Colonic mucosa (tissue), 4 donors: ENCODE measurements at places on chromosomes 3 and 15. TPM values are rescaled to one million over a fixed set of nuclear protein-coding genes. Genes with fewer than 3 reads are reported as not detected.

Gene GRAMD1C
- 4.1 TPM for total RNA-seq

Gene UBAP1L
- 1.2 TPM for total RNA-seq

GRCh38 chr3:80753021-80753420 is 985.2 kb upstream of the ROBO1 start:
- DNase-seq, result no peak

DNA sequence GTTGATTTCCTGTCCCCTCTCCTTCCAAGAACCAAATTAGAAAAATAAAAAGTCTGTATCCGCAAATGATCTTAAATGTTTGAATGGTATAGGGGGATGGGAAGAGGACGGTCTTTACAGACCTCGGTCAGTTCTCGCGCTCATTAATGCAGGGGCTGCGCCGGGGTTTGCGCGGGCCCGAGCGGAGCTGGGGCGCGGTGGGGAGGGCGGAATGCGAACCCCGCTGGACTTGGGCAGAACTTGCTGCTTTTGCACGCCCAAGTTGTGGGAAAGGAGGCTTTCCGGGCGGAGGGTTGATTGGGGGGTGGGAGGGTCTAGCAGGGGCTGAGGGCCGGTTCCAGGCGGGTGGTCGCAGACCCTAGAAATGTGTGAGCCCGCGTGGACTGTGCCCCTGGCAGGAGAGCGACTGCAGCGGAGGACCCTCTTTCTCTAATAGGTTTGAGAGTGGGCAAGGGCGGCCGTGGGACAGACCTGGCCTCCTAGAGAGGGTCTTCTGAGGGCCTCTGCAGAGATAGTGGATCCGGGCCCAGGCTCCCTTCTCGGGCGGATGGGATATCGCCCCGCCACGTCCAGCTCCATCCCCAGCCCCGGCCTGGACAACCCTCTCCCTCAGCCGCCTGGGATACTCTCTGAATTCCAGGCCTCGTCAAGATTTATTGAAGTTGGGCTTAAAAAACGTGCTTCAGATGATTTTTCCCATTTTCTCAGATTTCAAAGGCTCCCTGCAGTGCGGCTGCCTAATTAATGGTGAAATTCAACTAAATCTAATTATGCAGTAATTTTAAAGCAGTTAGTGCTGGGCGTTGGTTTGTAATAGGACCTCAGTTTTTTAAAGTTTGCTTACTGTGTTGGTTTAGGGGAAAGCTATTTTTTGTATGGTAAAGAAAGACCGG is 11.3 kb downstream of the NR2F2 start:
- DNase-seq, result peak; percentile 20

- DNase-seq, result no peak
These were observed 190.7 kb upstream of the CNTN6 start for GRCh38 chr3:901953-902778.

Gene VGLL3
- total RNA-seq, result 8.0 TPM

Gene PLCL2
- total RNA-seq, result 12.3 TPM

- no peak for DNase-seq
These were observed 37.0 kb downstream of the CHDH start for GRCh38 chr3:53809267-53809666.

- DNase-seq, result no peak
These were observed 452 bp downstream of the BBX start for GRCh38 chr3:107523289-107523538.

Gene FOXL2
- not detected for total RNA-seq

DNA sequence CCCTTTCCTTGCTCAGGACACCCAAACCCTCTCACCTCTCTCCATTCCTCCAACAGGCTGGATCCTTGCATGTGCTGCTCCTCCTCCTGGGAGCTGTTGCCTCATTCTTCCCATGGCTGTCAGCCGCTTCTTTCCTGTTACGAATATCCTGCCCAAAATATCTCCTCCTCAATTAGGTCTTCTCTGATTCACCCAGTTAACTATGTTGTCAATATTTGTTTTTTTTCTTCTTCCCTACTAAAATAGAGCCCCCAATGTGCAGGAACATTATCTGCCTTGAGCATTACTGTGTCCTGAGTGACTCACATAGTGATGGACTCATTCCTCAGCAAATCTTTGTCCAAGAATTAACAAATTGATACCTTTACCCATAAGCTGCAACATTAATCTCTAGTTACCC is 357.2 kb downstream of the CLSTN2 start:
- no peak for DNase-seq

DNA sequence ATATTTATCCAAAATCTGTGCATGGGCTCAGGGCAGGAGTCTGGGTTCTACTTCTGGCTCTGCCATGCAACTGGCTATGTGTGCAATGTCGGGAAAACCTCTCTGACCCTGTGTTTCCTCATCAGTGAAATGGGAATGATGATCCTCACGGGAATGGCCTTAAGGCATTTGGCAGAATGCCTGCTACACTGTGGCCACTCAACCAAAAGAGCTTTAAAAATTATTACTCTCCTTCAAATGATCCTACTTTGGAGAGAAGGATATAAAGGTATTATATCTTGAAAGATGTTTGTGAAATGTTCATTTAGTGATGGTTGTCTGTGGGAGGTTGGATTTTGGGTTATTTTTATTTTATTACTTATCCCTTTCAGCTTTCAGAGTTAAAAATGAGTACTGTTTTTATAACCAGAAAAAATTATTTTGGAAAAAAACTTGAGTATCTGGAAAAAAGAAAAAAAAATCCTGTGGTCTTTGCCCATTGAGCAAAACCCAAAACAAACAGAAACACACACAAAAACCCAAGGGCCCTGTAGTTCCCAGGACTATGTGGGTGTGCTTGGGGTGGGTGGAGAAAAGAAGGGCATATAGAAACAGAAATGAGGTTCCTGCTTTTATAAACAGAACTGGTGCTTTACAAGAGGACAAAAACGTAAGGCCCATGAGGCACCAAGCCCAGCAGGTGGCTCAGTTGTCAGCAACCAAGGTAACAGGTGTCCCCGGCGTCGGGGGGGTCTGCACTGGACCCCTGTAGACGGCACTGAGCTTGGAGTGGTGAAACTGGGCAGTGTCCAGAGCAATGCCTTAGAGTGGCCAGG is 22.0 kb downstream of the RGMA start:
- DNase-seq, result no peak

- no peak for DNase-seq
These were observed 692.3 kb downstream of the ZPLD1 start for GRCh38 chr3:103127098-103127630.

DNA sequence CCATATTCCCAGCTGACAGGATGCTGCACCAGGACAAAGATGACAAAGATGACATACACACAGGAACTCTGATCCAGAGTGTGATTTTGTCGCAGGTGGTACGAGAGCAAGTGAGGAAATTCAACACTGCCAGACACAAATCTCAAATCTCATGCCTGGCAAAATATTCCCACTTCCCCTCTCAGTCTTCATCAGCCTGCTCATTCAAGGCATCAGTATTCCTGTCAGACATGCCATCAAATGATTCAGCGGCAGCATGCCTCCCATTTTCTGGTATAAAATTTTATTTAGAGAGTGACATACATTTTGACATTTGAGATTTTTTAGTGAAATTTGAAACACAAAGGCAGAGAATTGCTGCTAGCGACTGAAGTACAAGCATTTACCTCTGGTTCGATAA is 228.1 kb upstream of the LMCD1 start:
- DNase-seq, result no peak

Gene SLC12A1
- total RNA-seq, result not detected

DNA sequence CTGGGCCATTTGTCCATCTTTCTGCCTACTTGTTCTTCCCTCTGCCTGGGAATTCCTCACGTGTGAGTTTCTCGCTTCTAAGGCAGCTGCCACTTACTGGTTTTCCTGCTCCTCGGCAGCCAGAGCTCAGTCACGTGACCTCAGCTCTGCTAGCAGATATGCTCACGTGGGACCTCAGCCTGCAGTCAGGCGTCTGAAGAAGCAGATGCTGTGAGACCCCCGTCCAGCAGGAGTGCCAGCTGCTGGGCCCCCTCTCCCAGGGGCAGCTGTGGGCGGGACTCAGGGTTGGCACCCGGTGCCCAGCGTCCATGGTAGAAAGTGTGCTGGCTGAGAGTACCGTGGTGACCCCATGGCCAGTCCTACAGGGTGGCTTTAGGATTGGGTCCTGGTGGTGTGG is 161.3 kb upstream of the TLE3 start:
- peak; percentile 63 for DNase-seq

DNA sequence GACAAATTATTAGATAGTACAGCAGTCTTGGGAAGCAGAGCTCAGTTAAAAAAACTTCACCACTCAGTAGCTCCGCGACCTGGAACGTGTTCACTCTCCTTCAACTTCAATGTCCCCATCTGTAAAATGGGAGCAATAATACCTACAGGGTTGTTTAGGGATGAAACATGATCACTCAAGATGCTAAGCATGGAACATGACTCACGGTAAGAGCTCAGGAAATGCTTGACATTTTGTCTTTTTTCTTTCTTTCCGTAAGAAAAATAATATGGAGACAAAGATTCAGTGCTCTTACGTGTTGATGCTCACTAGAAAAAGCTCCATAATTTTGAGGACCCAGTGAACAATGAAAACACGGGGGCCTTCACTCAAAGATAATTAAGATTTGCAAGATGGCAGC is 606.7 kb upstream of the MDFIC2 start:
- no peak for DNase-seq

Gene JMJD7
- 7.8 TPM for total RNA-seq

- DNase-seq, result peak; percentile 12
These were observed 36.5 kb downstream of the ALS2CL start for GRCh38 chr3:46656778-46657556.

GRCh38 chr3:72445827-72446217 is 402.4 kb downstream of the SHQ1 start:
- DNase-seq, result no peak

DNA sequence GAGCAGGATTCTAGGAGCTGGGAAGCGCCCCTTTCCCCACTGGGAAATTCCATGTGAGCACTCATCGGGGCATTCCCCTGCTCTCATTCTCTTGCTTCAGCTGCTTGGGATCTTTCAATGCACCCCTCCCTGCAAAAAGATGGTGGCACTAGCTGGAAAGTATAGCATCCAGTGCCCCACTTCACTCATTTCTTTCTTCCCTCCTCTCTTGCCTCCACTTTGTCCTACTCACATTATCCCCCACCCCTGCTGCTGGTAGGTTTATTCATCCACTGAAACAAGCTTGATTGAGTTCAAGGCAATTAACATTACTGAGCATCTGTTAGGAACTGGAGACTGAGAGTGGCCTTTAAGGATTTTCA is 84.8 kb upstream of the LIMD1 start:
- no peak for DNase-seq

DNA sequence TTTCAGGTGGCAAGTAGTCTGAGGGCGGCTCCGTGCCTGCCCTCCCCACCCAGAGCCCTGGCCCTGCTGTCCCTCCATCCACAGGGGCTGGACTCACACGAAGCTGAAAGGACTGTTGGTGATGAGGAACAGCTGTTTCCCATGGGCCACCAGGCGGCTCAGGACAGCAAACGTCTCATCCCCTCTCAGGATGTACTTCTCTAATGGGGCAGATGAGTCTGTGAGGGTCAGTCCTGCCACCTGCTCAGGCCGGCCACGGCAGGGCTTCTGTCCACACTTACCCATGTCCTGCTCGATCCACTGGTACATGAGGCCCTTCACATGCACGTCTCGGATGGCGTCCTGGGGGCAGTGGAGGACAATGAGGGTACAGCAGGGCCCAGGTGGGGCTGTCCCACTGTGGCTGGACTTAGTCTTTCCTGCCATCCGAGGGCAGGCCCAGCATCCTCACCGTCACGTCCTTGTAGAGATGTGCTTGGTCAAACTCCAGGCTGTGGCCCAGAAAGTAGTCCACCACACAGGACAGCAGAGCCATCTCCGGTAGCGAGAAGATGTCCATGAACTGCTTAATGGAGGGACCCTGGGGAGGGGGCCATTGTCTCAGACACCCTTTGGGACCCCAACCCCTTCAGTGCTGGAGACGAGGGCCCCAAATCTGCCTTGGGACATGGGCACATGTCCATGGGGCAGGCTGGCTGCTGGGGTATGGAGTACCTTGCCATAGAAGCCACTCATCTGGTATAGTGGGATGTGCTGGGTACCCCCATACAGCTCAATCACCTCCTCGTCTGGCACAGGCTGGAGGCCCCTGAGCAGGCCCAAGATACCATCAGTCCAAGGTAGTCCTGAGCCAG is 5.7 kb downstream of the NT5DC2 start:
- no peak for DNase-seq

DNA sequence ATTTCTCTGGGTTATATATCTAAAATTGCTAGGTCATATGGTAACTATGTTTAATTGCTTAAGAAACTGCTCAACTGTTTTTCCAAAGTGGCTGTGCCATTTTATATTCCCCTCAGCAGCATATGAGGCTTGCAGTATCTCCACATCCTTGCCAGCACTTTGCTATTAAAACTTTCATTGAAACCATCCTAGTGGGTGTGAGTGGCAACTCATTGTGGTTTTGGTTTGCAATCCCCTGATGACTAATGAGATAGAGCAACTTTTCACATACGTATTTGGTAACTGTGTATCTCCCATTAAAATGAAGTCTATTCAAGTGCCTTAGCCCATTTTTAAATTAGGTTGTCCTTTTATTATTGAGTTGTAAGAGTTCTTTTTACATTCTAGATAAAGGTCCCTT is 17.3 kb downstream of the KPNA1 start:
- DNase-seq, result no peak

Gene IL17RD
- 2.0 TPM for total RNA-seq

Gene COPB2
- 162 TPM for total RNA-seq

Gene IREB2
- total RNA-seq, result 52.4 TPM

- no peak for DNase-seq
These were observed 29.2 kb downstream of the IFT80 start for GRCh38 chr3:160369784-160370183.

Gene CIDEC
- total RNA-seq, result 4.5 TPM

GRCh38 chr15:37007301-37007700 is 93.0 kb downstream of the MEIS2 start:
- DNase-seq, result no peak
